Stimulated activated CD4-positive, alpha-beta T cell treated with anti-CD3 and anti-CD28 coated beads, Interleukin-1b, Interleukin-23, amount 100 ng/mL, for 24 hours (primary cell): ENCODE measurements at places on chromosomes 6 and 20.

GRCh38 chr6:64221776-64222175 lies 586.2 kb downstream of the PHF3 start:
- DNase-seq, result no peak

GRCh38 chr6:12419631-12420272 lies 129.6 kb downstream of the EDN1 start:
- no peak for DNase-seq

- no peak for DNase-seq
These were observed 257.6 kb downstream of the LAMA2 start for GRCh38 chr6:129140526-129140925.

- no peak for DNase-seq
These were observed 62.7 kb downstream of the SLX4IP start for GRCh38 chr20:10497791-10498190.

DNA sequence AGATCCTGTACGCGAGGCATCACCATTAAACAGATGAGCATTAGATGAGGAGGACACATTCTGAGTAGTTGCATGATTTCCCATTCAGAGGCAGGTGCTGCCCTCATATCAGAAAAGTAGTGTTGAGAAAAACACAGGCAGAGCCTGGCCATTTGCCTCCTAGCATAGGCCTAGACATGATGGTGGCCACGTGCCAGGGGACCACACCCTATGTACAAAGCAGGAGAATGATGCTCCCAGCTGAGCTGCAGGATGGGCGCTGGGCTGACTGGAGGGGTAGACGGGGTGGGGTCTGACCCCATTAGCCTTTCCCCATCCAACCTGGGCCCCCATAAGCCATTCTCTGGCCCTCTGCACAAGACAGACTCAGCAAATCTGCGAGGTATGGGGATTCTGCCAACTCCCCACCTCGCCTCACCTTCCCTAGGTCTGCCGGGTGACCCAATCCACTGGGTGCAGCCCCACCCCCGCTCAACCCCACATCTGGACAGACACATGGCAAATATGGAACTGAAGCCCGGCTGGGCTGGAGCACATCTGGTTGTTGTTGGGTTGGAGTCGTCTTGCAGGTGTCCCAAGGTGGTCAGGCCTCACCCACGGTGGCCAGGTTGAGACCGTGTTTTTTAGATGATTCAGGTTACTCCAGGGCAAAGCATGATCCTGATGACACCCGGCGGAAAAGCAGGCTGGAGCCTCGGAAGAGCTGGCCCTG lies 13.9 kb downstream of the PI16 start:
- DNase-seq, result no peak
